NCI-H1105 treated with DMSO at 0.1 percent for 48 hours (cell line): ENCODE measurements at places on chromosomes 16 and 17.
A peak's percentile ranks its signal among the peaks of the same experiment; 100 is the strongest.

DNA sequence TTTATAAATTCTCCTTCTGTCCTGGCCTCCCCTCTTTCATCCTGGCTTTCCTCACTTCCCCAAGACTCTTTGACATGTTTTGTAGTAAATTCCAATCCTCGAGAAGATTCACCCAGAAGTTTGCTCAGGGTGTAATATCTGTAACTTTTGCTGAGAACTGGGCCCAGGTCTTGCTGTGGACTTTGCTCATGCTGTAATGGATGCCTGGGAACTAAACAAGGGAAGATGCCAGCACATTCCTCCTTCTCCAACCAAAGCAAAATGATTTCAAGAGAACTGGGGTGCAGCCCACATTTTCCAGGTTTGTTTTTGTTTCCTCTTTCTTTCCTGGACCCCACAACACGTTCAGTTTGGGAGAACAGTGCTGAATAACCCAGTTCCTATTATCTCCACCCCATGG lies 6.6 kb upstream of the SALL1 start:
- DNase-seq, result no peak

- no peak for DNase-seq
These were observed 1373.8 kb upstream of the GOT2 start for GRCh38 chr16:60107871-60108270.

DNA sequence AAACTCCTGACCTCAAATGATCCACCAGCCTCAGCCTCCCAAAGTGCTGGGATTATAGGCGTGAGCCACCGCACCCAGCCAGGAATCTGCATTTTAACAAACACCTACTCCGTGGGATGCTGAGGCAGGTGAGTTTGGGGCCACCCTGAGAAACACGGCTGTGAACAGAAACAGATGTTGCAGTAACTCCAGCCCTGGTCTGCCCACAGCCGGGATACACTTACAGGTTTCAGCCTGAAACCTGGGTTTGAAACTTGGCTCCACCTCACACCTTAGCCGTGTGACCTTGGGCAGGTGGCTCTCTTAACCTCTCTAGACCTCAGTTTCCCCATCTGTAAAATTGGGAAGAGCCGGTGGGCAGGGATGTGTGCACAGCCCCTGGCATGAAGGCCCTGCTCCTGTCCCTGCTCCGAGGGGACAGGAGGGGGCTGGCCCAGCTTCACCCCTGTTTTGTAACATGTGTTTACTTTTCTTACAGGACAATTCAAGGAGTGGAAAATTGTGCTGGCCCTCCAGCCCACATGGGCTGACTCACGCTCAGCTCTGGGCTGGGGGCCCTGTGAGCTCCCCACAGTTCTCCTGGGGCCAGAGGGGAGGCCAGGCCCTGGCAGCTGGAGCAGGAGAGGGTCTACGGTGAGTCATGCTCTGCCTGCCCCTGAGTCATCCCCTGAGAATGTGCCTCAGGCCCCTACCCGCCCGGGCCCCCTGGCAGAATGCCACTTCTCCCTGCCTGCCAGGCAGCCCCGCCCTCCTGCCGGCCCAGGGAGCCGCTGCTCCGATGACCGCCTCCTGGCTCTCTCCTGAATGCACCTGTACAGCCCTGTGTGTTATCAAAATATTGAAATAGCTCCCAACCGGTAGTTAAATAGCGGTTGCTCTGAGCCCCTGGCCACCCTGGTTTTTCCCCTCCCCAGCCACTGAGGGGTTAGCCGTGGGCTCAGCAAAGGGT lies 7.7 kb upstream of the PPL start:
- peak; percentile 73 for DNase-seq

GRCh38 chr17:11953924-11954323 lies 43.4 kb downstream of the ZNF18 start:
- DNase-seq, result no peak

GRCh38 chr17:73710095-73710592 lies 65.9 kb upstream of the SDK2 start:
- DNase-seq, result peak; percentile 29

DNA sequence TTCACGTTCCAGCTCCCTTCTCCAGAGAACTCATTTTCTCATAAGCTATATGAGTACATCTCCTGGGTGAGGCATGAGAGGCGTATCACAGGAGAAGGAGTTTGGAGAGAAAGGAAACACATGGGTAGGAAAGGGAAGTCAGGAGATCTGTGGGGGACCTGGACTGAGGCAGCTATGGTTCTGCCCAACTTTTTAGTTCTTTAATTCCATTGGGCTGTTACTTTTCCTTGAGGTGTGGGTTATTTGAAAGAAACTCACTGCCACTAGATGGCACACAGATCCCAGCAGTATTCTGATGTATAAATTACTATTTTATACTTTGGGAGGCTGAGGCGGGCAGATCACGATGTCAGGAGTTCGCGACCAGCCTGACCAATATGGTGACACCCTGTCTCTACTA lies 63.6 kb downstream of the NUP93 start:
- DNase-seq, result no peak

DNA sequence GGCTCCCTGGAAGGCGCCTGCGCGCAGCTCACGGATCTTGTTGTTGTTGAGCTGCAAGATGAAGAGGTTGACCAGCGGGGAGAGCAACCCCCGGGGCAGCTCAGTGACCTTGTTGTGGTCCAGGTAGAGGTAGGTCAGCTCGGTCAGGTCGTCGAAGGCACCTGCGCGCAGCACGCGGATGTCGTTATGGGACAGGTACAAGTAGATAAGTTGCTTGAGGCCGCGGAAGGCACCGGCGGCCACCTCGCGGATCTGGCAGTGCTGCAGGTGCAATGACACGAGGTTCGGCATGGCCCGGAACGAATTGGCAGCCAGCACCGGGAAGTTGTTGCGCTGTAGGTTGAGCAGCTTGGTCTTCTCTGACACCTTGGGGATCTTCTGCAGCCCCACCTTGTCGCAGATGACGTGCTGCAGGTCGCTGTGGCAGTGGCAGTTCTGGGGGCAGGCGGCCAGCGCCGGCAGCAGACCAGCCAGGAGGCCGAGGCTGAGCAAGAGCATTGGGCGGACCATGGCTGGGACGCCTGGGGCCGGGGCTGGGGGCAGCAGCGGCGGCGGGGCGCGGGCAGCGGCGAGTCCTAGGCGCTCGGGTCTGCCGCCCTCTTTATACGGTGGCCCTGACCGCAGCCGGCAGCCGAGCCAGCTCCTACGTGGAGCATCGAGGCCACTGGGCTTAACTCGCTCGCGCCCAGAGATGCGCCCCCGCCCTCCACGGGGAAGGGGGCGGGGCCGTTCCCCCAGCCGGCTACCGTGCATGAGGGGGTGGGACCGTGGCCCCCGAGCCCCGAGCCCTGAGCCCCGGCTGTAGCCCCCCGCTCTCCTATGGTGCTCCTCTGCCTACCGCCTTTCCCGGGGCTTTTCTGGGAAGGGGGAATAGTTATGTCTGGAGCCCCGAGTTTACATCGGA lies at the start of gene CHAD:
CHAD (minus strand) TSS at position 577 of the 904 bp plus-strand sequence; CDS start at position 510, 67 bp downstream.
- DNase-seq, result no peak

DNA sequence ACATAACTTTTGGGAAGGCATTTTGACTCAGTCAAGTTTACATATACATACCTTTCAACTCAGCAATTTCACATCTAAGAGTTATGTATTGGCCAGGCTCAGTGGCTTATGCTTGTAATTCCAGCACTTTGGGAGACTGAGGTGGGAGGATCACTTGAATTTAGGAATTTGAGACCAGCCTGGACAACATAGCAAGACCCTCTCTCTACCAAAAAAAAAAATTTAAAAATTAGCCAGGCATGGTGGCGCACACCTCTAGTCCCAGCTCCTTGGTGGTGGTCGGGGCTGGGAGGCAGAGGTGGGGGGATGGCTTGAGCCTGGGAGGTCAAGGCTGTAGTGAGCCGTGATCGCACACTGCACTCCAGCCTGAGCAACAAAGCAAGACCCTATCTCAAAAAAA lies 79.3 kb downstream of the AATF start:
- no peak for DNase-seq

- no peak for DNase-seq
These were observed 23.5 kb downstream of the EFTUD2 start for GRCh38 chr17:44875761-44876160.

- DNase-seq, result no peak
These were observed 27.6 kb upstream of the PITPNA start for GRCh38 chr17:1590029-1590746.

DNA sequence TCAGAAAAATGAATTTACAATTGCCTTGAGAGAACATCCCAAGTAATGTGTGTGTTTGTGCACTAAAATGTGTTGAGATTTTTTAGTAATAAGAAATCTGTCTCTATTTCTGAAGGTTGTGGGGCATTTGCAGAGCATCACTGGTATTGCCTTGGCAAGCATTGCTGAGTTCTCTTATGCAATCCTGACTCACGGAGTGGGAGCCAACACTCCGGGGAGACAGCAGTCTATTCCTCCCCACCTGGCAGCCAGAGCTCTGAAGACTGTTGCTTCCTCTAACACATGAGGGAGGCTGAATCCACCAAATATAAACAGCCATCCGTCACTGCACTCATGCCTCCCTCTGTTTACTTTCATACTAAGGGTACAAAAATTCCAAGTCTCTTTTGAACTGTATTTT lies 10.6 kb downstream of the CNTD1 start:
- DNase-seq, result no peak

DNA sequence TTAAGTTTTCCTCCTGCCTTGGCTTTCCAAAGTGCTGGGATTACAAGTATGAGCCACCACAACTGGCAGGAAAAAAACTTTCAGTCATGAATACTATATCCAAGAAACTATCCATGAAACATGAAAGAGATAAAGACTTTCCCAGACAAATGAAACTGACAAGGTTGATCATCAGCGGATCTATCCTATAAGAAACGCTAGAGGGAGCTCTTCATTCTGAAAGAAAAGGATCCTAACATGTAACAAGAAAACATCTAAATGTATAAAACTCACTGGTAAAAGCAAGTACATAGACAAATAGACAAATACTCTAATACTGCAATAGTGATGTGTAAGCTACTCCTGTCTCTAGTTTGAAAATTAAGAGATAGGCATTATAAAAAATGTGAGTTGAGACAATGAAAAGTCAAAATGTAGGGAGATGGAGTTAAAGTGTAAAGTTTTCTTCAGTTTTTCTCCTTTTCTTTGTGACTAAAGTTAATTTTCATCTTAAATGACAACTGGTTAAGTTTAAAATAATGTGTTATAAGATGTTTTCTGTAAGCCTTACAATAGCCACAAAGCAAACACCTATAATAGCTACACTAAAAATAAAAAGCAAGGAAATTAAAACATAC lies 79.6 kb upstream of the TEKT1 start:
- DNase-seq, result peak; percentile 63

DNA sequence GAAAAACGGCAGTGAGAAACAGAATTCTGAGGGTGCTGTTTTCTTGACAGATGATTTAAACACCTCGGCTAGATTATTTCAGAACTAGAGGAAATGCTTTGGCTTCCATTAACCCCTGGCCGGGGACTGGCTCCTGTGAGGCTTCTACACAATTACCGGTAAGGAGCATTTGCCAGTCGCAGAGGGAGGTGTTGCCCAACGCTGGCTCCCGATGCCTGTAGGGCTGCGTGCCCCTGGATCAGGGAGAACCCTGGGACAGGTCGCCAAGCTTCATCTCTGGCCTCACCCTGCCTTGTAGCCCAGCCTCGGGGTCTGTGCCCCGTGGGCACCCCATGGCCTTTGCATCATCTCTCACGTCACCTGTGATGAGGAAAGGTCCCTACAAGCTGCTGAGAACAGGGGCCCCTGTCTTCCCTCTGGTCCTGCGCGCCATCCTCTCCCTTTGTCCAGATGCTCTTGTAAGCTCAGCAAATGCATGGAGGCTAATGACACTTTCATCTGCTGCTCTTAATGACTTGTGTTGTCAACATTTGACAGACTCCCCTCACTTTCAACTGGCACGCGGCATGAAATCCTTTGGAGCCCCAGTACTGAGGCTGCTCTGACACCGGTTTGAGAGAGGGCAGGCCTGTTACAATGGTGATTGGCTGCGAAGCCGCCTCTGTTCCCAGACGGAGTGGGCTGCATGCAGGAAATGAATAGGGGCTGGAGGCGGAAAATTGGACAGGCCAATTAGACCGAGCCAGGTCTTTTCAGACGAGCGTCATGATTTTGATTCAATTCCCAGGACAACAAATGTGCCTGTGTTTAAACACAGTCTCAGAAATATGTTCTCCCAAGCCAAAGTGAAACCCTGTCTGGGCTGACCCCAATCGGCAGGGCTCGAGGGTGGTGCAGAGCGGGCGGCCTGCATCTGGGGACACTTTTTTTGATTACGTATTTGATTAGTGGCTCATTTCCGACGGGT lies 85.5 kb upstream of the DOC2B start:
- no peak for DNase-seq

DNA sequence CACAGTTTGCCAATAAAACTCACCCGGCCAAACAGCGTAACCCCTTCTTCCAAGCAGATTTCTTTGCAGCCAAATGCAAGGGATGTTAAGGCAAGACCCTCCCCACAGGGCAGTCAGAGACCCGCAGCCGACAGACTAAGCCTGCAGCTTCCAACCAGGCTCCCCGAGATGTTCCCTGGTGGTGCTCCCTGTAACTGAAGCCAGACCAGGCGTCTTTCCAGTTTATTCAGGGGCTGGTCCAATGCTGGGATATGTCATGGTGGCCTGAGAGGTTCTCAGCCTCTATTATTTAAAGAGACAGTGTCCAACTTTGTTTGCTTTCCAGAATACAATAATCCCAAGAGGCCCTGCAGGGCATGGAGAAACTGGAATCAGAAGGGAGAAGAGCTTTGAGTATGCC lies at the start of gene PMP22:
PMP22 (minus strand) TSS at position 196 of the 400 bp plus-strand sequence. CDS start 4,599 bp downstream, outside the sequence.
- DNase-seq, result no peak

GRCh38 chr17:65495122-65496055 lies 66.1 kb downstream of the AXIN2 start:
- DNase-seq, result no peak

GRCh38 chr16:85730186-85730465 lies 20.8 kb downstream of the C16orf74 start:
- DNase-seq, result no peak

- DNase-seq, result no peak
These were observed 637 bp downstream of the RPL23A start for GRCh38 chr17:28720247-28720996.

- DNase-seq, result no peak
These were observed 6.9 kb downstream of the KAT7 start for GRCh38 chr17:49795372-49795771.

DNA sequence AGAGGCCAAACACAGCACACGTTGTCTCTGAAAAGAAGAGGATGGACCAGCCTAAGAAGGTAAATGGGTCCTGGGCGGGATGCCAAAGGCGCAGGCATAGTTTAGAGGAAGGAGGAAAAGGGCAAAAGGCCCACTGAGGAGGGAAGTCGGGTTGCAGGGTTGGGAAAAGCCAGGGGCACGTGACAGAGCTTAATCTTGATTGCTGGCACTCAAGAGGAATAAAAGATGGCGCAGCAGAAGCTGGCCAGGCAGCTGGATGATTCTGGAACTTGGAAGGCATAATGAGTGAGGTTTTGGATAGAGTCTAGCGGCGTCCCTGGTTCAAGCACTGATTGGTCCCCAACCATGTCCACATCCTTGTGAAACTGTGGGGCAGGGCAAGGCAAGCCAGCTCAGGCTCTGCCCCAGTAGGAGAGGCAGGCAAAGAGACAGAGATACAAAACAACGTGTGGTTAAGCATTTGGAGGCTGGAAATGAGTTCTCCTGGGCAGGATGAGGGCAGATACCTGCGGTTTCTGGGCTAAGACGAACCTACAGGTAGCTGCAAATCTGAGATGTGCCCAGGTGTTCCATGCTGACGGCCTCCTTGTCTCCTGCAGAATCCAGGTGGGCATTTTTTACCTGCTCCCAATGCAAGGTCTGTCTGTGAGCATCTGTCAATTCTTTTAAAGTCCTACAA lies 52.7 kb upstream of the CIBAR2 start:
- DNase-seq, result no peak
